NCI-H510A treated with DMSO at 0.1 percent for 48 hours (cell line): ENCODE measurements at places on chromosomes 6 and 20.
A peak's percentile ranks its signal among the peaks of the same experiment; 100 is the strongest.

GRCh38 chr20:21291026-21291425 is 12.1 kb upstream of the XRN2 start:
- DNase-seq: no peak

GRCh38 chr6:4670290-4670689 is 105.9 kb upstream of the CDYL start:
- no peak for DNase-seq

DNA sequence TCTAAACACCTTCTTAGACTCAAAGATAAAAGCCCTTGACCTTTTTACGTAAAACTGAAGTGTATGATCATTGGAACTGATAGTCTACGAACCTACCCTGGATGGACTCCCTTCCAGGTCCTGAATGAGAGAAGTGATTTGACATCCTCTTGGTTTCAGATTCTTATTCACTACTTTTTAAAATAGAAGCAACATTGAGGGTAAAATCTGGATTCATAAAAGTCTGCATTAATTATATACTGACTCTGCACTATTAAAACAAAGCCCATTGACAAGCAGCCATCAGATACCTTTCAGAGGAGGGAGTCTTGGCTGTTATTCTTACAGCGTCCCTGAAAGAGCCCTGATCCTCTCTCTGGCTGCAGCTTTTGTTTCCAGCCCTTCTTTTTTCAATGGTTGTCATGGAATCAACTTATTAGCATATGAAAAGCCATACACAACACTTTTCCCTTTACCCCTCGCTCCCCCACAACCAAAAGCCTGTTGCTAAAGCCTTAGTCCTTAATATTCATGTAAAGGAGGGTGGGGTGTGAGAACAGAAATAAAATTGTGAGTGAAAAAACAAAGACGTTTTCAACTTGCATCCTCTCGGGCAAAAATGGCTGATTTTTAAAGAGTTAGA is 270.0 kb upstream of the MARCKS start:
- no peak for DNase-seq

- DNase-seq: no peak
Measured at GRCh38 chr6:27144740-27145079, 102.8 kb upstream of the PRSS16 start.

- DNase-seq: no peak
Measured at GRCh38 chr20:51326201-51326819, 216.2 kb downstream of the NFATC2 start.

- no peak for DNase-seq
Measured at GRCh38 chr20:37384683-37385174, 38.8 kb downstream of the SRC start.

DNA sequence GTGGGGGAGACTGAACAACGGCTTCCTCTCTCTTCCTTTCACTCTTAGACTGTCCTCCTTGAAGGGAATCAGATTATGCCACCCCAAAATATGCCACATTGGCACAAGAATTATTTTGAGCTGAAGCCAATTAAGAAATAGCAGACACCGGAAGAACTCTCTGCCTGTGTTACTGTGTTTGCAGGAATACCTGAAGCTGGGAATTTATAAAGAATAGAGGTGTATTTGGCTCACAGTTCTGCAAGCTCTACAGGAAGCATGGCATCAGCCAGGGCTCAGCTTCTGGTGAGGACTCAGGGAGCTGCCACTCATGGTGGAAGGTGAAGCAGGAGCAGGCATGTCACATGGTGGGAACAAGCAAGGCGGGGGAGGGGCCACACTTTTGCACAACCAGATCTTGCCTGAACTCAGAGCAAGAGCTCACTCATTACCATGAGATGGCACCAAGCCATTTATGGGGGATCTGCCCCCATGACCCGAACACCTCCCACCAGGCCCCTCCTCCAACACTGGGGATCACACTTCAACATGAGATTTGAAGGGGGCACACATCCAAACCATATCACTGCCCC is 46.0 kb downstream of the PCNA start:
- DNase-seq: no peak

GRCh38 chr20:869606-870005 is 36.1 kb downstream of the FAM110A start:
- no peak for DNase-seq

DNA sequence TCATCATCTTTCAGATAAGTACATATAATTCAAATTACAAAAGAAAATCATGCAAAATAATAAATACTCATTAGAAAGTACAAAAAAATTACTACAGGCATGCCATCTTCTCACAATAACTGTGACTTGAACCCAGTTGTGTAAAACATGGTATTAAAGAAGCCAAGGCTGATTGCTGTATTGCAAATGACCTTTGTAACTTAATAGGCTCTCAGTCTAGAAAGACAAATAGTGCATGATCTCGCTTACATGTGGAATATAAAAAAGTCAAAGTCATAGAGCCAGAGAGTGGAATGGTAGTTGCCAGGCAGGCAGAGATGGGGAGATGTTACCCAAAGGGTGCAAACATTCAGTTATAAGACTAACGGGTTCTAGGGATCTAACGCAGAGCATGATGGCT is 626.1 kb downstream of the COL12A1 start:
- DNase-seq: peak; percentile 6

- DNase-seq: no peak
Measured at GRCh38 chr6:39088331-39088730, 26.7 kb downstream of the SAYSD1 start.

GRCh38 chr6:34839666-34840352 is 47.9 kb downstream of the BLTP3A start:
- DNase-seq: no peak

GRCh38 chr6:55016261-55016660 is 158.1 kb upstream of the HCRTR2 start:
- no peak for DNase-seq

GRCh38 chr20:45111799-45112471 is 3.0 kb downstream of the WFDC5 start:
- DNase-seq: no peak

- no peak for DNase-seq
Measured at GRCh38 chr6:47195011-47195650, 114.6 kb downstream of the TNFRSF21 start.

- no peak for DNase-seq
Measured at GRCh38 chr6:73051147-73051546, 174.1 kb downstream of the KHDC1L start.

DNA sequence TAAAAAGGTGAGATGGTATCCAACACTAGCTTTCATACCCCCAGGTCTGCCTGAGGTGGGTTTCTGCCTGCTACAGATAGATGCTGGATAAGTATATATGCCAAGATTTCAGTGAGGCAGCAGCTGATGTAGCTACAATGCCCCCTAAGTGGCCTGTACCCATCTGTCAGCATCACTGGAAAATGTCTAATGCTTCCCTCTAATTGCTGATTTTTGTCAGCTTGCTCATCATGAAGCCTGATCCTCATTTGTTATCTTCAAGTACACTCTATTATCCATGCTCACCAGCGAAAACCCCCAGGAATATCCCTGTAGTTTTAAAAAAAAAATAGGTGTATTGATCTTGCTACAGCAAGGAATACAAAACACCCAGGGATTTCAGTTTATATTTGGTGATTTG is 32.2 kb downstream of the OPRM1 start:
- no peak for DNase-seq

- peak; percentile 8 for DNase-seq
Measured at GRCh38 chr20:62405108-62405980, 1.7 kb downstream of the CABLES2 start.

- no peak for DNase-seq
Measured at GRCh38 chr6:28816339-28816908, 107.4 kb downstream of the TRIM27 start.

- DNase-seq: no peak
Measured at GRCh38 chr20:9218531-9218961, 149.7 kb downstream of the PLCB4 start.

GRCh38 chr6:150652848-150653613 is 53.3 kb downstream of the PLEKHG1 start:
- no peak for DNase-seq

DNA sequence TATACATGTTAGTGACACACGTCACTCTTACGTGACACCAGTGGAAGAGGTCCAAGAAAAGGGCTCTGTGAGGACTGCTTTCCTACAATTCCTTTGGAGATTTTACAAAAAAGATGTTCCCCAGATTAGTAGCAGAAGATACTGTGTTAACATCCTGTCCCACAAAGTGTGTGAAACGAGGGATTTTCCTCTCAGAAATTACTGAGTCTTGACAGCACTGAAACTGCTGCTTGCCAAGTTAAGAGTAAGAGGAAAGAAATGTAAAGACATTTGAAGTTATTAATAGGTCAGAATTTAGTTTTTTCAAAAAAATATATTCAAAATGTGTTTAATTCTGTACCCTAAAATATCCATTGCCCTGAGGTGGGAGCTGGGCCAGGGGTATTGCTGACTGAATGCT is 58.8 kb upstream of the MAP7 start:
- no peak for DNase-seq

- DNase-seq: no peak
Measured at GRCh38 chr6:4901386-4902061, 102.3 kb downstream of the RPP40 start.

GRCh38 chr6:92150553-92150952 is 1268.8 kb downstream of the EPHA7 start:
- DNase-seq: no peak

- no peak for DNase-seq
Measured at GRCh38 chr6:118249680-118250079, 298.4 kb upstream of the PLN start.

DNA sequence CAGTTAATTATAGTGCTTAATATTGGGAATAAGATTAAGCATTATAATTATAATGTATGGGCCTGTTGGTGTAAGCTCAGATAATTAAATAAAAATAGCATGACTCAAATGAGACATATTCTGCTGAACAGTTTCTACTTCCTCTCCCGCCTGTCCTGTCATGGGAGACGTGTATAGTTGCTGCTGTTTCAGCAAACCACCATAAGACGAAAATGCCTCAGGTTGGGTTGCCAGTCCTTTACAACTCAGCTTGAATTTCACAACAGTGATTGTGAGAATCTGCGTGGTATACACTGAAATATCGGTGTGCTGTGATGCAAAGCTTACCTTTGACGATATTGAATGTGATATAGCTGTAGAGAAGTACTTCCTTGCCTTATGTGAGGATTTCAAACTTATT is 99.5 kb downstream of the POPDC3 start:
- DNase-seq: no peak

DNA sequence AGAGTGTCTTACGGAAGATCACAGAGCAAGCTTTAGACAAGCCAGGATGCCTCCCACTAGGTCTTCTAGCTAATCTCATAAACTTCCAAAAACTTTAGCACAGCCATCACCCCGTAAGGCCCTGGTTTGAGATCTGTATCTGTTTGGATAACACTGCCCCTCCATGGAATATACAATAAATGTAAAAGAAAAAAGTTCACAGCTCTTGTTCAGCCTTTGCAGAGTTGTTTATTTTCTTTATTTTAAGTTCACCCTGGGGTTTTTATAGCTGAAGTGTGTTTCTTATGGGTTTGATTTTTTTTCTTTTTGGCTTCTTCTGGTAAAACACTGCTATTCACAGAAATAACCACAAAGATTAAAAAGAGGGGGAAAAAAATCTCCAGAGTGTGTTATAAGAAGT is 125.6 kb downstream of the EYA2 start:
- no peak for DNase-seq

DNA sequence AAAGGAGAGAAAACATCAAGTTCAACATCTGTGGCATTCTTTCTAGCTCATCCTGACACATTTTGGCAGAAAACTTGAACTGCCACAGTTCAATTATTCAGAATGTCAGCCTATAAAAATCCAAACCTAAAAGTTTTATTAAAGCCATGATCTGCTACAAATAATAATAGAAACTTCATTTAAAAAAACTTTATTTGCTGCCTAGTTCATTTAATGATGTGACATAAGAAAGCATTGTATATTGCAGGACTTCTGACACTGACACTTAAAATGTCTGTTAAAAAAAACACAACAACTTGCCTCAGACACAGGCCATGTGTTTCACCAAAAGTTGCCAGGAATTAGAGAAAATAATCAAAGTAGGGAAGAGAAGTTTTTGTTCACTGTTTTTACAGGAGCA is 88.3 kb upstream of the HTR1E start:
- no peak for DNase-seq

- no peak for DNase-seq
Measured at GRCh38 chr20:23336476-23336875, 14.1 kb upstream of the NXT1 start.

GRCh38 chr6:41646026-41646795 is 7.9 kb downstream of the MDFI start:
- no peak for DNase-seq

DNA sequence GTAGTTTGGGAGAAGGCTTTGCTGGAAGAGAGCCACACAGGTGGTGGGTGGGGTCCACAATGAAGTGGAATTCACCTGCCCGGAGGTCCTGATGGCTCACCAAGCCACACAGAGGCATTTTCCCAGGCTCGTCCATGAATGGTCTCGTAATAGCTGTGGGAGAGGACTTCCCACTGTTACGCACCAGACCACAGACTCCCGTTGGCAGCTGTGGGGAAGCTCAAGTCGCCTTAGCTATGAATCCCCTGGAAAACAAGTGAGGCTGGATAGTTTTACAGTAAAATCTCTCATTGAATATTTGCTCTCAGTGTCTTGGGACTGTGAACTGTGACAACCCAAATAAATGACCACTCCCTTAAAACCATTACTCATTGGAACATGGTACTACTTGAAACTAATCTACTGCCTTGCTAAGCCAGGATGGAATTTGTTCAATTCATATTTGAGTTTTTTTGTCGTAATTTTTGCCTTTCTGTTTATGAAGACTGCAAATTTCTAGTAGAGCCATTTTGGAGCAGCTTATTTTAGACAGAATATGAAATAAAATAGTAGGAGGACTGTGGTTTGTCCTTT is 79.4 kb downstream of the JAG1 start:
- DNase-seq: no peak

DNA sequence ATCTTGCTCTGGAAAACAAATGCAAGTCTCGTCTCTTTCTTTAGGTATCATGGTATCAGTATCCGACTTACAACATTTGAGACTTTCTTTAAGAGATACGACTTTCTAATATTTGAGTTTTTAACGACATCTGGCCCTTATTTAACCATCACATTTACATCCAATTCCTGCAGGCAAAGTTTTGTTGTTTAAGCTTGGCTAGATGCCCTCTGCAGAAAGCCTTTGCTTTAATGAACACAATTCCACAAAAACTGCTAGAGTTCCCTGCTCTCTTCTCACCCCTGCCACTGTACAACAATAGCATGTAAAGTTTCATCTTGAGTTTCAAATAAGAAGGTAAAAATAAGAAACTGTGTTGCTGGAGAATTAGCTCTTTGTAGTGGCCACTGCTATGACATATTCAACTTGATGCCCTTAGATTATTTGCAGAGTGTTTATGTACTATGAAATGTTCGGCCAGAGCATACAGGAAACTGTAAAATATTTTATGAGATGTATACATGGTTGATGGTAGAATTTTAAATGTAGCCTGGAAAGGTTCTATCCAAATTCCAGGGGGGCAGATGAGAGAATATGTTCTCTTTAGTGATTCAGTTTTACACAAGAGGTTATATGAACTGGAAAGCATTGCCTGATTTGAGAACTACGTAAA is 438.6 kb downstream of the CDC5L start:
- no peak for DNase-seq

GRCh38 chr6:14671261-14671681 is 553.7 kb downstream of the CD83 start:
- no peak for DNase-seq

- no peak for DNase-seq
Measured at GRCh38 chr20:19780261-19780660, 22.2 kb downstream of the RIN2 start.

- DNase-seq: peak; percentile 14
Measured at GRCh38 chr6:170006900-170007467, 255.6 kb downstream of the ERMARD start.

- peak; percentile 51 for DNase-seq
Measured at GRCh38 chr6:87922947-87923330, 124.7 kb upstream of the SPACA1 start.
